ENCODE measurements at places on chromosomes 2 and 18.

GRCh38 chr18:41713969-41714825 is 240.8 kb upstream of the PIK3C3 start:
- DNase-seq: no peak

DNA sequence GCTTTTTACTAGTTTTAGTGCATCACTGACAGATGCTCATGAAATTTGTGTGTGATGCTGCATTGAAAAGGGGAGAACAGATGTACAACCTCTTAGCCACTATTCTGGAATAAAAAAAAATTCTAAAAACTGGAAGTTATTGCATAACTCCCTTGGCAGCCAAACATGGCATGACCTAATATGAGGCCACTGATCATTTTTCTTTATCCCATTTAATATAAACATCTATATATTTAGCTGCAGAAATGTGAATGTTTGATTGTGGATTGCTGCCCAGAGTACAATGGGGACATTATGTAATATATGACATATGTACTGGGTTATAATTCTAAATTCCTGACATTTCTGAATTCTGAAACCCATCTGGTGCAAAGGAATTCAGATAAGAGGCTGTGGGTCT is 86.5 kb downstream of the CDCA7 start:
- DNase-seq: no peak

- no peak for DNase-seq
Observed at GRCh38 chr2:189022053-189022481, 47.9 kb downstream of the COL3A1 start.

- no peak for DNase-seq
Observed at GRCh38 chr18:58452454-58453166, 176.3 kb downstream of the ALPK2 start.

GRCh38 chr18:7559709-7560319 is 7.3 kb upstream of the PTPRM start:
- DNase-seq: no peak

DNA sequence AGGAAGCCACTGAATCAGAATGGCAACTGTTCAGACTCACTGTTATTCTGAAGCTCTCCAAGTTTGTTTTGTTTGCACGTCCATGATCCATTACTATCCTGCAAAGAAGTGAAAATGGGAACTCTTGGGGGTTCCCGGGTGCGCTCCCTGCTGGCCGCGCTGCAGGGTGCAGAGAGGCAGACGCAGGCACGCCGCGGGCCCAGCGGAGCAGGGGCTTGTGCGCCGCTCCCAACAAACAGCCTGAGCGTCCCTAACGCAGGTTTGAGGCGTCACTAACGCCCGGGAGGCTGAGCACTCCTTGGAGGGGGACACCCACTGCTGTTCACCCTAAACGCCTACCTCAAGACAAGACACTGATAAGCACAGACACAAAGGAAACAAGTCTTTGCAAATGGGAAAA is 14.3 kb upstream of the PIEZO2 start:
- no peak for DNase-seq

GRCh38 chr18:44062345-44062744 is 618.3 kb upstream of the SETBP1 start:
- no peak for DNase-seq

GRCh38 chr2:169351725-169352124 is 10.6 kb downstream of the LRP2 start:
- DNase-seq: no peak

GRCh38 chr18:40431071-40431985 is 1523.7 kb upstream of the PIK3C3 start:
- no peak for DNase-seq

GRCh38 chr2:23410596-23410995 is 25.6 kb downstream of the KLHL29 start:
- DNase-seq: peak; percentile 26

DNA sequence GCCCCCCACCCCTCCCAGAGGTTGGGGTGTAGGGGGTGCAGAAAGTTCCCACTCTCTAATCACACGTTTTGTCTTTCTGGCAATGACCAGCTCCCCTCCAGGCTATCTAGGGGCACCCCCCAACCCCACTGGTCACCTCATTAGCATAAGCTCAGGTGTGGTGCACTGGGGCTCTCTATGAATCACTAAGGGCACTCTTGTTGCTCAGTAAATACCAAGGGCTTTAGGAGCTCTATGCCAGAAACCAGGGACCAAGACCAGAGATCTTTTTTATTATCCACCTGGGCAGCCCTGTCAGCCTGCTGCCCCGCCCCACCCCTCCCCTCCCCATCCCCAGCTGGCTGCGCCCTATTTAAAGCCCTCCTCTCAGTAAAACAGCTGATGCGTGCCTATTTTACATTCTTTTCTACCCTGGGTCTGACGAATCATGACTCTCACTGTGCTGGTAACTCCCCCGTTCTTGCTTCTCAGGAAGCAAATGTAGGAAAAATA is 24.3 kb downstream of the NCK2 start:
- no peak for DNase-seq

GRCh38 chr2:6352247-6352646 is 513.5 kb downstream of the CMPK2 start:
- DNase-seq: no peak

GRCh38 chr2:204260162-204260877 is 285.0 kb upstream of the PARD3B start:
- DNase-seq: peak; percentile 77

- no peak for DNase-seq
Observed at GRCh38 chr2:21033237-21034155, 10.4 kb downstream of the APOB start.

GRCh38 chr2:204226305-204226880 is 289.8 kb downstream of the ICOS start:
- no peak for DNase-seq

- DNase-seq: no peak
Observed at GRCh38 chr2:231188506-231189170, 9.8 kb upstream of the ARMC9 start.

- no peak for DNase-seq
Observed at GRCh38 chr2:158217593-158217992, 115.9 kb downstream of the UPP2 start.

- DNase-seq: no peak
Observed at GRCh38 chr18:36929601-36930000, 100.7 kb downstream of the KIAA1328 start.

DNA sequence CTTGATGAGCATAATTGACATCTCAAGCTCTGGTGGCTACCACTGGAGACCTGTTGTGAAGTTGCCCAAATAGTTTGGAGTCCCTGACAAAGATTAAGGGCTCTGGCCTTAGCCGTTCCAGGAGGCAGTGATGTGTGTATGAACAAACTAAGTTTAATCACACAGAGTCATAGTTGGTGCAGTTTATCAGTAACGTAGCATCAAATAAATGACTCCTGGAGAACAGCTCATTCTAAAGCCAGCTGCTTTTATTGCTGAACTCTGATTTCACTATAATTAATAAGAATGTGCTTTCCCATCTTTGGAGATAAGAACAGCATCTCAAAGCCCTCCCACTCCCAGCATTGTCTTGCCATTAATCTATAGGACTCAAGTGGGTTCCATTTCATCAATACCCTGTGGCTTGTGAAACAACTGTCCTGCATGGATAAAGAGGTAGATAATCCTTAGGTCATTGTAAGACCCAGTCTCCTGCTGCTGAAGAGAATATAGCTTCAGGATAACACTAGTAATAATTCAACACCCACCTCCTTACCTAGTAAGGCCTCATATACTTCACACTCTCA is 211.4 kb upstream of the THUMPD2 start:
- DNase-seq: no peak

GRCh38 chr18:51668101-51668500 is 470.6 kb upstream of the MEX3C start:
- DNase-seq: peak; percentile 68

GRCh38 chr2:196444442-196444841 is 195.1 kb upstream of the CCDC150 start:
- no peak for DNase-seq
